ENCODE measurements at places on chromosomes 11 and 22.

- DNase-seq = no peak
Measured at GRCh38 chr11:15500643-15501042, 385.9 kb downstream of the INSC start.

DNA sequence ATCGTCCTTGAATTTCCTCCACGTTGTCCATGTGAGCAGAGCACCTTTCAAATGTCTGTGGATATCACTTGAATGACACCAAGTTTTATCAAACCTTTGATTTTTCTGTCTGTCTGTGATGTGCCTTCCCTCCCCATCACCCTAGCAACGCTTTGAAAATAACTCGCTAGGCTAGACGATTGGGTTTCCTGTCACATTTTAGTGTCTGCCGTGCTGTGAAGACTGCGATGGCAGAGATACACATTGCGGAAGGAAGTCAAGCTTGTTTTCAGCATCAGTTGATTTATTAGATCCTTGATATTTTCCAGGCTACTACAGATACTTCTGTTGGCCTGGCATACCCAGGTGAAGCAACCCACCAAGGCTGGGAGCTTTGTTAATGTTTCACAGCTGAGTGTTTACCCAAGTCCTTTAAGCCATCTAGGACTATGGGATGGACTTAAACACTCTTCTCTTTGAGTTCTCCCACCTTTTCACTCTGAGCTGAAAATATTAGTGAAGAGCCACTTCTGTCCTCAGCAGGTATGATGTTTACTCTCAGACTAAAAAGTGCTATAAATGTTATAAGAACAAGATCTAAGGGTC, 93.6 kb upstream of the CD44 start:
- no peak for DNase-seq

DNA sequence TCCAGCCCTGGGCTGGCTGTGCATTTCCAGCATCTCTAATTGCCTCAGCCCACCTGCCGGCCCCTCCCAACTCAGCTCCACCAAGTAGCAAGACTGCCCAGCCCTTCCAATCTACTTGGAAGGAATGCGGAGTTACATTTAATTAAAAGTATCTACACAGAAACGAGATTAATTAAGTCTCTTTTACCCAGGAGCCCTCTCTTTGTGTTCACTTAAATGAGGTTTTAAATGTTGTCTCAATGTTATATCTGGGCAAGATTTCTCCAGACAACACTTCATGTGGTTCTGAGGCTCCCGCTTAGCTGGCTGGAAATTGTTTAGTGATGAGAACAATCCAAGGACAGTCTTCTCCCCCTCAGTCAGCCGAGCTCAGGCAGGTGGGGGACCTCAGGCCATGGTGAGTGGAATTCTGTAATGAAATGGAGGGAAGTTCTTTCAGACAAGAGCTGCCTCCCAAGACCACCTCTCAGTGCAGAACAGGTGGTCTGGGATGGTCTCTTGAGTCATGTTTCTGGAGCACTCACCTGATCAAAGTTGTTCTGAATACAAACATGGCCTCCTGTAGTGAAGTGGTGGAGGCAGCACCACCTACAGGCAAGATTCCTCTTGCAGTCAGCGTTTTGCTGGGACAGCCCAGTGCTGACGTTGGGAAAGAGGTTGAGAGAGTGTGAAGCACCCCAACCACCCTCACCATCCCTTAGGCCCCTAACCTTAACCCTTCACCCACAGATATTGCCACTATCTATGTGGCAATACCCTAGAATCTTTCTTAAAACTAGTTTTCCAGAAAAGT, 371.6 kb downstream of the CADM1 start:
- DNase-seq = no peak

DNA sequence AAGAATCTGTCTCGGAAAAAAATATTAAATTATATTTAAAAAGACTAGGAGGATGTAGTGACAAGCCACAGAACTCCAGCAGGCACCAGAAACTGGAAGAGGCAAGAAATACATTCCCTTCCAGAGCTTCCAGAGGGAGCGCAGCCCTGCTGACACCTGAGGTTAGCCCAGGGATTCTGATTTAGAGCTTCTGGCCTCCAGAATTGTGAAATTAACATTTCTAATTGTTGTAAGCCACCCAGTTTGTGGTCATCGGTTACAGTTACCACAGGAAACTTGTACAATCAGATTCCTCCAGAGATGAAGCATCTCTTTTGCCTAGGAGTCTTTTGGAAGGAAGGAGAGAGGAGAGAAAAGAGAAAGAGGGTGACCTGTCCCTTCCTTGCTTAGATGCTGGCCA, 6.4 kb upstream of the UBASH3B start:
- DNase-seq = no peak

DNA sequence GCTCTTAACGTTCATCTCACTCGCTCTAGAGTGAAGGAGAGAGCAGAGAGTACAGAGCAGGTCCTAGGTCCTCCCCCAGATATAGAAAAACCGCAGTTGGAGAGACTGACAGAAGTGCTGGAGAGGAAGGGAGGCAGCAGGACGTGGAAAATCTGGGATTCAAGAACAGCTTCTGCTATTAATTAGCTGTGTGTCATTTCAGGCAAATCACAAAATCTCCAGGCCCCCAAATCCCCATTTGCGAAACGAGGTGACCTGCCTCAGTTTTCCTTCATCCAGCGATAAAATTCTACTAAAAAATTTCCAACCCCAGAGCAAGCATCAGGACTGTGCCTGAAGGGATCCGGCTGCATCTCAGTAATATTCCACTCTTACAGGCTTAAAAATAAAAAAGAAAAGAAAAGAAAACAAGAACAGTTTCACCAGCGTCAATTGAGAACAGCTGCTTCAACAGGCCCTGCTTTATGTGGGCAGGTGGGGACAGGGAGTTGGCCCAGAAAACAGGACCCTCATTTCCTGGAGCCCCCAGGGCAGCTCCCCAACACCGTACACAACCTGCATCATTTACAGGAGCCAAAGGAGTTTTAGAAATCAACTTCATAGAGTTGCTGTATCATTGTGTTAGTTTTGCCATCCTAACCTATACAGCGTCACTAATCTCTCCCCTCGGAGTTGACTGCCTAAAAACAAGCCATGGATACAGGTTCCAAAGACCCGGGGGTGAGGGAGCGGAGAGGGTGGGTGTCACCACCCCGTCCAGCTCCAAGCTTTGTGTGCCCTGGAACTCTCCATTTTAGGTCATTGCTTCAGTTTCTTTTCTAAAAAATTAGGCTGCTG, 2.3 kb upstream of the MALAT1 start:
- no peak for DNase-seq
